Activated CD8-positive, alpha-beta memory T cell treated with anti-CD3 and anti-CD28 coated beads, Interleukin-2, amount 10 ng/mL, durations not matched to agents 7 days and 5 days (primary cell): ENCODE measurements at places on chromosomes 6 and 20. TPM values are rescaled to one million over a fixed set of nuclear protein-coding genes. Genes with fewer than 3 reads are reported as not detected.

GRCh38 chr20:4150070-4150441 is 134.7 kb upstream of the RNF24 start:
- H3K27ac ChIP-seq = no peak overlapping the region
- H3K36me3 ChIP-seq = no peaks in the 10 kb centered on the region
- H3K27me3 ChIP-seq = peaks cover 44% of the 10 kb centered on the region
- peaks cover 28% of the 10 kb centered on the region for H3K4me1 ChIP-seq
- no peak for DNase-seq

DNA sequence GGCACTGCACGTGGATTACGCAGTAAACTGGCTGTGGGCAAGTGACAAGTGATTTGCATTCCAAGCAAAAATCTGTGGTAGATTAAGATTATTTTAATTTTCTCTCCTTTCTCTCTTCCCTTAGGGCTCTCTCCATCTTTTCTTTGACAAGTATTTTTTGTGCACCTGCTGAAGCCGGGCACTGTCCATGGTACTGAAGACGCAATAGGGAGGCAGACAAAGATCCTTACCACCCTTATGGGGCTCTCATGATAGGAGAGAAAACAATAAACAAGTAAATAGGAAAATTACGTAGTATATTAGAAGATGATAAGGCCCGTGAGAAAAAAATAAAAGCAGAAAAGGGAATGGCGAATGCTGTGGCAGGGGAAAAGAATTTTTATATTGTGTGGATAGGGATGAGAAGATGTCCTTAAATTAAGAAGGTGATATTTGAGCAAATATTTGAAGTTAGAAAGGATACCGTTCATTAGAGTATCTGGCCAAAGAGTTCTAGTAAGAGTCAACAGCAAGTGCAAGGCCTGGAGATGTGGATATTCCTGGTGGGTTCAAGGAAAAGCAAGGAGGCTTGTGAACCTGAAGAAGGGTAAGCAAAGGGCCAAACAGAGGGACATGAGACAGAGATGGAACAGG is 146.0 kb downstream of the LAMP5 start:
- no peaks in the 10 kb centered on the region for H3K36me3 ChIP-seq
- DNase-seq = no peak
- no peaks in the 10 kb centered on the region for H3K27me3 ChIP-seq

DNA sequence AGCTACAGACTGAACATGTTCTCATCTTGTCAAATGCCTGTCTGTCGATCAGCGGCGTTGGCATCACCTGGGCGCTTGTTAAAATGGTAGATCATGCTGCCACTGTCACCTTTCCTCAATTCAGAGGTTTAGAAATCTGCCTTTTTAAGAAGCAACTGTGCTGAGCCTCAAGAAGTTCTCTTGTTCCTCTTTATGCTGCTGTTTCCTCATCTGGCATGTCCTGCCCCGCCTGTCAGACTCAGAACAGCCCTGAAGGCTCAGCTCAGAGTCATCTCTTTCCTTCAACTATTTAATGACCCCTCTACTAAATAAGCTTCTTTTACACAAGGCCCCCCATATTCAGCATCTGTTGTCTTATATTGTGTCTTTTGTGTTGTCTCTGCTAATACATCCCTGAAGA is 368.2 kb downstream of the EPM2A start:
- H3K36me3 ChIP-seq = no peaks in the 10 kb centered on the region
- H3K4me1 ChIP-seq = peaks cover 4% of the 10 kb centered on the region
- no peaks in the 10 kb centered on the region for H3K27me3 ChIP-seq
- H3K4me3 ChIP-seq = no peak overlapping the region
- H3K27ac ChIP-seq = no peak overlapping the region

DNA sequence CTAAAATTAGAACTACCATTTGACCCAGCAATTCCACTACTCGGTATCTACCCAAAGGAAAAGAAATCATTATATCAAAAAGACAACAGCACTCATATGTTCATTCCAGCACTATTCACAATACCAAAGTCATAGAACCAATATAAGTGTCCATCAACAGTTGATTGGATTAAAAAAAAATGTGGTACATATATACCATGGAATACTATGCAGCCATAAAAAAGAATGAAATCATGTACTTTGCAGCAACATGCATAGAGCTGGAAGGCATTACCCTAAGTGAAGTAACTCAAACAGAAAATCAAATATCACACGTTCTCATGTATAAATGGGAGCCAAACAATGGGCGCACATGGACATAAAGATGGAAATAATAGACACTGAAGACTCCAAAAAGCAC is 163.3 kb downstream of the DST start:
- DNase-seq = no peak
- no peak overlapping the region for H3K4me3 ChIP-seq
- no peaks in the 10 kb centered on the region for H3K4me1 ChIP-seq
- no peaks in the 10 kb centered on the region for H3K27me3 ChIP-seq

The RIOK1 gene
- total RNA-seq = 26.1 TPM

The HLA-DMB gene
- 22.7 TPM for total RNA-seq

The GRM1 gene
- not detected for total RNA-seq

The SYCP2L gene
- total RNA-seq = 0.64 TPM

The FKBP1C gene
- 0.67 TPM for total RNA-seq
